Activated CD4-positive, alpha-beta T cell treated with anti-CD3 and anti-CD28 coated beads, Interleukin-2, amount 50 U/mL, for 1 hour (primary cell): ENCODE measurements at places on chromosomes 7 and 10.
A peak's percentile ranks its signal among the peaks of the same experiment; 100 is the strongest.

DNA sequence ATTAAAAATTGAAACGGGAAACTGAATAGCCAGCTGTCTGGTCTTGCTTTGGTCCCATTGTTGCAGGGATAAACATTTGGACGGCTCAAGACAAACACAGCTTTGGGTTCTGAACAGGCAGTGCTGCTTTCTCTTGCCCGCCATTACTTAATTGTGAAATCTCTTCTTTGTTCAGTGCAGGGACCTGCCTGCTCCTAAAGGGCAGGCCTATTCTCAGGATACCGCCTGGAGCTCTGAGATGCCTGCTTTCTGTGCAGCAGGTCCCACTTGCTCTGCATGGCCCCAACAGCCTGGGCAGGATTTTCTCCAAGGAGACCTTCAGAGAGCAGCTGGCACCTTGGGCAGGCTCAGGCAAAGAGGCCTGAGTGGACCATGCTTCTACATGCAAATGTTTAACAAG is 237.6 kb downstream of the KCNMA1 start:
- DNase-seq: no peak

- DNase-seq: no peak
Observed at GRCh38 chr7:101519324-101520023, 109.6 kb downstream of the MYL10 start.

DNA sequence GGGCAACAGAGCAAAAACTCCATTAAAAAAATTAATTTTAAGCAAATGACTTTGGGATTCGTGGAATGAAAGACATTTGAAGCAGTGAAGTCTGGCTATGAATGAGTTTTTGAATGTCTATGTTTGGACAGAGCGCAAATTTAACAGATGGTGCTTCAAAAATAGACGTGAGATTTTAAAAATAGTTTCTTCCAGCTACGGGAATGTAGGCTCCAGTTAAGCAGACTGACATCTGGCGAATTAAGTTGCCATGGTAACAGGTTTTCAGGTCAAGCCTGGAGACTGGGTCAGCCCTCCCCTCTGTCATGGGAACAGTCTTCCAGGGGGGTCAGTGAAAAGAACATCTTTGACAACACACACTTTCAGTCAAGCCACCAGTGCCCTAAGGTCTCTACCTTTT is 62.0 kb downstream of the MYOF start:
- no peak for DNase-seq

DNA sequence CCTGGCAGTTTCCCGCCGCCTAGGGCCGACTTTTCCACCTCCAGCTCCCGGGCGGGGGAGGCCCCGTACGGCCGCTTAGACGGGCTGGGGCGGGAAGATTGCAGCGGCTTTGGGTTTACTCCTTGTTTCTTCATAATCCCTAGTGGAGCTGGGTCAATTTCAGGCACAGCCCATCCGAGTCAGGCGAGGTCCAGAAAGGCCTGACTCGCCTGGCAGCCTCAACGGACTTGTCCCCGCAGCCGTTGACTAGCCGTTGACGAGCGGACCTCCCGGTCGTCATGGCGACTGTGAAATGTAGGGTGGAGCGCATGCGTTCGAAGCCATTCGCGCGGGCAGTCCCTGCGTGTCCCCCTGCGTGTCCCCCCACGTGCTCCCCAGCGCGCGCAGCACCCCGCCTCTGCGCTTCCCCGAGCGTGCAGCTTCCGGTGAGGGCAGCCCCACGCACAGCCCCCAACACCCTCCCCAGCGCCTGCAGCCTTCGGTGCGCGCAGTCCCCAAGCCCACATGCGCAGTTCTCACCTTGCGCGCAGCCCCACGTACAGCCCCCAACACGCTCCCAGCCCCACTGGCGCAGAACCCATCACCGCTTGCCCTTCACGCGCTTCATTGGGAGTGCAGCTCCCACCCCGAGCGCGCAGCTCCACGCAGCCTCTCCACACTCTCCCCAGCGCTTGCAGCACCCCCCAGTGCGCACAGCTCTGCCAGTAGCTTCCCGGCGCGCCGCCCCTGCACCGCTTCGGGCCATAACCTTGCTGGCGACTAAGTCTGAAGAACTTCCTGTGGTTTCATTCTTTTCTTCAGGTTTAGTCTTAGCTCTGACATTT is 67.8 kb downstream of the TBX20 start:
- DNase-seq: no peak

GRCh38 chr7:13421776-13422175 is 567.7 kb downstream of the ETV1 start:
- no peak for DNase-seq

DNA sequence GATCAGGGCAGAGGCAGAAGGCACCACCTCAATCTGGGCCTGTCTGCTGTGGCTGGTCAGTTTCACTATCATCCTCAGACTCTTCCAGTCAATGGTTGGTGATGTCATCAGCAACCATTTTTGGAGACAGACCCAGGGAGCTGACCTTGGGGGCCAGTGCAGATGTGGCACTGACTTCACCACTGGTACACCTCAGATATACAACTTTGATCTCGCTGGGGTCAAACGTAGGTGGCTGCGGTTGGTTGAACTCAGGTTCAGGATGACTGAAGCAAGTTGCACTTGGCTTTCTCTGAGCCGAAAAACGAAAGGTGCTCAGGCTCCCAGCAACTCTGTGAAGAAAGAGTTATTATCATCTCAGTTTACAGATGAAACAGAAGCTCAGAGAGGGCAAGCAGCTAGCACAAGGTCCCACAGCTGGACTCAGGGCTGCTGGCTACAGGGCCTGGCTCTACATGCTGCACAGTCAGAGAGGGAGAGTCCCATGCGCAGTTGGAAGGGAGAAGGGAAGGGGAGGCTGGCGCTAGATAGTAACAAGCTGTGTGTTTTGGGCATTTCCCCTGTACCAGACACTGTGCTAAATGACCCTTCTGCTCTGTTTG is 27.2 kb downstream of the ANKRD16 start:
- no peak for DNase-seq

DNA sequence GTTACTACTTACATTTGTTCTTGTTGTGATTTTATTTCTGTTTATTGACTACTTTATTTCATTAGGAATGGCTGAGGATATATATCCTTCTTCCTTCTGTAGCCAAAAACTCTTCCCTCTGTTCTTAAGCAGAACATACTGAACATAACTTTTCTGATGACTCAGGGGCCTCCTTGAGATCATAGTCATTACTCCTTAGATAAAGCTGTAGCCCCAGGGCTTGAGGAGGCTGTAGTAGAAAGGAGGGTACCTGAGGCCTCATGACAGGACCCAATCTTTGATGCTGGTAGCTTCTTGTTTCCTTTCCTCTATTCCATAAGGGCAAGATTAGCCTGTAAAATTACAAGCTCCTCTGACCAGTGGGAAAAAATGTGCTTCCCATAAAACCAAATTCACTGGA is 41.2 kb upstream of the FGFR2 start:
- no peak for DNase-seq

GRCh38 chr7:93943816-93944540 is 22.4 kb downstream of the GNG11 start:
- no peak for DNase-seq

DNA sequence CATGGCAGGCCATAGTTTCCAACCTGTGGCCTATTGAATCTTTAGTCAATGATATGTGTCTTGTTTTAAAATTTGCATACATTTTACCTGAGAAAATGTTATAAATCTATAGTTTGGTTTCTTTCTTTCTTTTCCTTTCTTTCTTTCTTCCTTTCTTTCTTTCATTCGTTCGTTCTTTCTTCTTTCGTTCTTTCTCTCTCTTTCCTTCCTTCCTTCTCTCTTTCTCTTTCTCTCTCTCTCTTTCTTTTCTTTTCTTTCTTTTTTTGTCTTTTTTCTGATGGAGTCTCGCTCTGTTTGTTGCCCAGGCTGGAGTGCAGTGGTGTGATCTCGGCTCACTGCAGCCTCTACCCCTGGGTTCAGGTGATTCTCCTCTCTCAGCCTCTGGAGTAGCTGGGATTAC is 133.3 kb downstream of the IDE start:
- no peak for DNase-seq

DNA sequence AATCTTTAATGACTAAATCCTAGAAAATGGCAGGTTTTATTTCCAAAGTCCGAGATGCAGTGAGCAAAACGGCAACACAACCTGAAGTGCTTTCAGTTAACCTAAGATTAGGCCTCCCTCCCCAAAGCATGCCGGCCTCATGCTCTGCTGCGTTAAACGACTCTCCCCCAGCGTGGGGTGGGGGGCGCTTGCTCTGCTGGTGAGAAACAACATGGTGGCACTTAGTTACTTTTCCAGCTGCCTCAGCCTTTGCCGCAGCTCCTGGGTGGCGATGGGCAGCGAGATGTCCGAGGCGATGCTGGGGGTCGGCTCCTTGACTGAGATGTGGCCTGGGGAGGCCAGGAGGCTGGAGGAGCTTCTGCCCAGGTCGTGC is 36.7 kb upstream of the NCAPG2 start:
- no peak for DNase-seq

DNA sequence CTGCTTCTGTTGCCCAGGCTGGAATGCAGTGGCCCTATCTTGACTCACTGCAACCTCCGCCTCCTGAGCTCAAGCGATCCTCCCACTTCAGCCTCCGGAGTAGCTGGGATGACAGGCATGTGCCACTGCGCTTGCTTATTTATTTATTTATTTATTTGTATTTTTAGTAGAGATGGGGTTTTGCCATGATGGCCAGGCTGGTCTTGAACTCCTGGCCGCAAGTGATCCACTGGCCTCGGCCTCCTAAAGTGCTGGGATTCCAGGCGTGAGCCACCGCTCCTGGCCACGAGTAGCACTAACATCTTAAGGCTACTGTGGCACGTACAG is 70.9 kb downstream of the CARD11 start:
- DNase-seq: no peak

GRCh38 chr7:51180092-51180491 is 136.5 kb downstream of the COBL start:
- DNase-seq: no peak

- DNase-seq: peak; percentile 68
Observed at GRCh38 chr10:72337039-72337629, 17.6 kb downstream of the DNAJB12 start.

- DNase-seq: no peak
Observed at GRCh38 chr10:114719311-114719710, 61.2 kb upstream of the ABLIM1 start.

GRCh38 chr10:24900888-24901685 is 51.3 kb downstream of the PRTFDC1 start:
- no peak for DNase-seq

DNA sequence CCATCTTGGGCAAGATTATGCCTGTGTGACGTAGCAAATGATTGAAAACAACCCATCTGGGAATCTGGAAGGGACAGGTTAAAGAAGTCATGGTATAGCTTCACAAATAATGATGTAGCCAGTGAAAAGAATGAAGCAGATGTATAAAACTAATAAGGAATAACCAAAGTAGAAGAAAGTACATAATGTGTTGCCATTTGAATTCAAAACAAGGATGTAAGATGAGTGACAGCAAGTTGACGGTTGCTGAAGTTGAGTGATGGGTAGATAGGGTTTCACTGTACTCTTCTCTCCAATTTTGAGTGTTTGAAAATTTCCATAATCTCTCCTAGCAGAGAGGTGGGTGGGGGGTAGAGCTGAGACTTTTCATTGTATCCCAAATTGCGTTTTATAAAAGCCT is 133.6 kb downstream of the FANK1 start:
- DNase-seq: no peak

- DNase-seq: no peak
Observed at GRCh38 chr10:91930939-91931338, 7.4 kb downstream of the BTAF1 start.

GRCh38 chr10:124568848-124569622 is 107.4 kb downstream of the LHPP start:
- no peak for DNase-seq

- DNase-seq: no peak
Observed at GRCh38 chr7:73308074-73308664, 457 bp downstream of the NSUN5 start.

DNA sequence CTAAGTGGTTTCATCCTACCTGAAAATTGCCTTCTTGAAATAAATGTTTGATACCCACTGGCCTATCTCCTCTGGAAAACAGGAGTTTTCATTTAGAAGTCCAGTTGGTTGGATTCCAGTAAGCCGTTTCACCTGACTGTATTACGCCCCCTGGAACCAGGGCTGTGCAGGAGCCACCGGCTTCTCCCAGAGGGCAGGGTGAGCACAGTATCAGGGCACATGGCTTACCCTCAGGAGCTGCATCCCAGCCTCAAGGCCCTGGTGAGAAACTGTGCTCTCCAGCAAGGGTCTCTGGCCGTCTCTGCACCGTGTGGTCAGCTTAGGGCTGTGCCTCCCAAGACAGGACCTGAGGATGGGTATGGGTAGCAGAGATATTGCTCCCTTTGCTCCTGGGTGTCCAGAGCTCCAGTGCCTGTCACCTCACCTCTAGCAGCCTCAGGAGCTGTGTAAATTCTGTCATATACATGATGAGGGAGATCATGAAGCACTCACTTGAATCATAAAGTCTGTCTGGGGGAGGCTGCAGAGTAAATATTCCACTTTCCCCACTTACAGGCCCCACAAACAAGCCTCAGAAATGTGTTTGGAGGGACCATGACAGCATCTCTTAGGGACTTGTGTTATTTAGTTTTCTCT is 109.6 kb upstream of the SAMD8 start:
- DNase-seq: no peak

DNA sequence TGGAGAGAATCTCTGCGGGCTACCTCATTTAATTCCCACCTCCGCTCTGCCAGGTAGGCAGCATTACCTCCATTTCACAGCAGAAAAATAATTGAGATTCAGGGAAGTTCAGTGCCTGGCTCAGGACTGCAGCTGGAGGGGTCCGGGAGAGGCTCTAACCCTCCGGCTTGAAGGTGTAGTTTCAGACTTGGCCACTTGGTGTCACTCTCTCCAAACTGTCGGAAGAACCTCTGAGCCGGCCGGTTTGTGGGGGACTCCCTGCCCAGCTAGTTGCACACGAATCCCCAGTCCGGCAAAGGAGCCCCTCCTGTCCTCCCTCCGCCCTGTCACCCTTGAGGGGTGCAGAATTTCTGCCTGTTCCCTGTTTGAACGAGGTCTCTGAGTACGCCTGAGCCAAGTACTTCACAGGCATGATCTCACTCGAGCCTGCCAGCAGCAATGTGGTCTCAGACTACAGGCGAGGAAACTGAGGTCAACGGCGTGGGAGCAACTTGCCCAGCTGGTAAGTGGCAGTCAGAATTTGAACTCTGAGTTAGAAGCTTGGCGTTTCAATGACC is 144.7 kb upstream of the ZNF716 start:
- DNase-seq: no peak
